ENCODE measurements at places on chromosomes 12 and 14.
A peak's percentile ranks its signal among the peaks of the same experiment; 100 is the strongest.

DNA sequence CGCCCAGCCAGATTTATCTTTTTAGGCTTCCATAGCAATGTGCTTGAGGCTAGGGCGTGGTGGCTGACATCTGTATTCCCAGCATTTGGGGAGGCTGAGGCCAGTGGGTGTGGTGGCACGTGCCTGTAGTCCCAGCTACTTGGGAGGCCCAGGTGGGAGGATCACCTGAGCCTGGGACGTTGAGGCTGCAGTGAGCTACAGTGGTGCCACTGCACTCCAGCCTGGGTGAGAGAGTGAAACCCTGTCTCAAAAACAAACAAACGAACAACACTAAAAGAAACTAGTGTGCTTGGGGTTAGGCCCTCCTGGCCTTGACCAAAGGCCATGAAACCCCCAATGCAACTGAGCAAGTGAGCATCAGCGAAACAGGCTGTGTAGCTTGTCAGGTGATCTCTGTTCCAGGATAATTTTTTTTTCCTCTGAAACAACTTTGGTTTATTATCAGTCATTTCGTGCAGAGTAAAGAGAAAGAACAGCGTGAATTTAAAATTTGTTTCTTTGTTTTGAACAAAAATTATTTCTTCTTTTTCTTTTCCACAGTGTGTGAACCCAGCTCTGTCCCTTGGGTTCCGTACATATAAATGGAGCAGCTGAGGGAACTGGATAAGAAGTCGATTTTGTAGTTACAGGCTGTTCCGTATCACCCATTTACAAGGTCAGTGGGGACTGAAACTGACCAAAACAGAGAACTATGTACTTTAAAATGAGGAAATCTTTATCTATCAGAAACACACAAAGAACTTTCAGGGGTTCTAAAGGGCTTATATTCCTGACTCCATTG, 8.8 kb upstream of the TUBA1C start:
- DNase-seq: no peak

DNA sequence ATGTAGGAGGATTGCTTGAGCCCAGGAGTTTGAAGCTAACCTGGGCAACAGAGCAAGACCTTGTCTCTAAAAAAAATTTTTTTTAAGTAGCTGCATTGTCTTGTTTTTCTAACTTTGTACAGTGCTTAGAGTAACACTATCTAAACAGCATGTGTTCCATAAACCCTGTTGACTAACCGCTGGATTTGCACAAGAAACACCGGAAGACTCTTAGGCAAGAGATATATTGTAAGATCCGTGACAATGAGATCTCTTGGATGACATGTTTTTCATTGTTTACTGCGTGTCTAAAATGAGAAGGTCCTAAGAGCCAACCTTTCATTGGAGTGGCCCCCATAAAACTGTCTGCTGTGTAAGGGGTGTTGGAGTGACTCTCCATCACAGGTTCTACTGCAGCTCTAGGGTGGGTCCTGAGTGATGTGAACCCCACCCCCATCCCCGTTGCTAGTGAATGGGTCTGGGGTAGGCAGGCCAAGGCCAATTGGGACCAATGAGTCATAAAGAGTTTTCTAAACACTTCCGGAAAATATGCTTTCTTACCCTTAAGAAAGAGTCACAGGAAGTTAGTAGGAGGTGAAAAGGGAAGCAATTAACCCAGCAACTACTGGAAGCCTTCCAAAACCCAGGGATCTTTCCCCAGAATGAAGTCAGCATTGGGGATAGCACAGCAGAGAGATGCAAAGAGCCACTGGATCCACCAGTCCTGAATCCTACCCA, 24.3 kb upstream of the PCNX1 start:
- peak; percentile 82 for DNase-seq

GRCh38 chr12:68040450-68041075, 51.3 kb downstream of the IFNG-AS1 start:
- DNase-seq: peak; percentile 77

GRCh38 chr14:77641534-77642341, 25.3 kb upstream of the SPTLC2 start:
- DNase-seq: peak; percentile 66
